ENCODE measurements at places on chromosomes 12 and 14.

DNA sequence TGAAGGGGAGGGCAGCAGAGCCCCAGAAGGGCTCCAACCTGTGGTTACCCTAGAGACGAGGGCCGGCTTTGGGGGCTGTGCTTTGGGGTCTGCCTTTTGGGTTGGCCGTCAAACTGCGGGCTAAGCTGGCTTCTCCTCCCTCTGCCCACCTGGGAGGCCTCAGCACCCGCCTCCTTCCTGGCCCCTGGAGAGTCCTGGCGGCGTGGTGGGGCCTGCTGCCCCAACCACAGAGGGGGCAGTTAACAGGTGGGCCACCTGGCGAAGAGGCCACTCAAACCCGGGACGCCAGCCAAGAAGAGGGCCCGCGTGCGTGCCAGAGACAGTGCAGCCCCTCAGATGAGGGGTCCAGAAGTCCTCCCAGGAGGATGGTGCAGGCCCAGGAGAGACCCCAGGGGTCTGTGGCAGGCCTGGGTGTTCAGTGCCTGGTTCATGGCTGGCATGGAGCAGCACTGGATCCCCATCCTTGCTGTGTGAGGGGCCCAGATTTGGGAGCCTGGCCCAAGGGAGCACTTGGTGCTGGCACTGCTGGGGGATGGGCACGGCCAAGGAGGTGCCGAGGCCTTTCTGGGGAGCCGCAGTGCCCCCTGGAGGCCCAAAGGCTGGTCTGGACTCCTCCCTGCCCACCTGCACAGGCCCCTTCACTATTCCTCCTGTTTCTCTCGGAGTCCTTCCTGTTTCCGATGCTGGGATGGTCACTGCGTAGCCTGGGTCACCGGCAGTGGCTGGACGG, 48.8 kb downstream of the LRCOL1 start:
- DNase-seq, result peak; percentile 43

DNA sequence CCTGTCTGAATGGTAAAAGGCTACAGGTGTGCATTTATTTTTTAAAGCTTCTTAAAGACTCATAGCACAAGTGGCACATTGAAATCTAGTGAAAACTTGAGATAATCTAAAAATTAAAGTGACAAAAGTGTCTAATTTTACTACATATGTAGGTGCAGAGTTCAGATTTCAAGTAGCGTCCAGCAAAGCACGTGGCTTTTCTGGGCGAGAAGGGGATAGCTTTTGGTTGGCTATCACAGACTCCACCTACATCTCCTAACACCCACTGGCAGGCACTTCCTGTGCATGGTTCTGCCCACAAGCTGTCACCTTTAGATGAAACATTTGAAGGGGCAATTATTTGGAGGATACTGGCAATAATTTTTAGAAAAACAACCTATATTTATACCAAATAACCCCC, 1.9 kb upstream of the PITPNM2 start:
- no peak for DNase-seq

DNA sequence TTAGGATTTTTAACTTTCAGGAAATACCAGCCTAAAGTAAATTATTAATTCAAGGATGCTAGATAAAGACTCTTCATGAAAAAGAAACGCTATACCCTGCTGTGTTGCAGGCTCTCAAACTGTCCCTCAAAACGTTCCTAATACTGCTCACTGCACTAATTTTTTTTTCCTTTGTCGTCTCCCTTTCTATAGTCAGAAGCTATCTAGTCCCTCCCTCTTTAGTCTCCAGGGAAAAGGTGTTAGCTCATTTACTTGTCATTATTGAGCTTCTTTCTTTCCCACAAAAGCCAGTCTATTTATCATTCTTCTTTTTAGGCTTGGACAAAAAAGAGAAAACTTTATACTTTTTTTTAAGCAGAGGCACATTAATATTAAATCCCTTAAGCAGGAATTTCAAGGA, 30.3 kb upstream of the INSM2 start:
- no peak for DNase-seq

DNA sequence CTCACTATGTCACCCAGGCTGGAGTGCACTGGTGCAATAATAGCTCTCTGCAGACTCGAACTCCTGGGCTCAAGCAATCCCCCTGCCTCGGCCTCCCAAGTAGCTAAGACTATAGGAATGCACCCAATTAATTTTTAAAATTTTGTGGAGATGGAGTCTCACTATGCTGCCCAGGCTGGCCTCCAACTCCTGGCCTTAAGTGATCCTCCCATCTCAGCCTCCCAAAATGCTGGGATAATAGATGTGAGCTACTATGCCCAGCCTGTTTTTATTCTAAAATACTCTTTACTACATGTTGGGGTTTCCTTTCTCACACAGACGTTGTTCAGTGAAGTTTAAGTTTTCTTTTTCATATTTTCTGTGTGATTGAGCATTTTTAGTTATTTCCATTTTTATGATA, 60.9 kb upstream of the DUSP6 start:
- DNase-seq, result no peak

GRCh38 chr14:26867171-26867757, 269.4 kb upstream of the NOVA1 start:
- no peak for DNase-seq

GRCh38 chr12:46442738-46443137, 70.2 kb upstream of the SLC38A2 start:
- DNase-seq, result no peak

- no peak for DNase-seq
Measured at GRCh38 chr12:63843254-63843720, 1.2 kb upstream of the SRGAP1 start.

GRCh38 chr14:32426586-32427388, 97.7 kb downstream of the AKAP6 start:
- DNase-seq, result no peak

GRCh38 chr12:118355843-118356242, 16.9 kb downstream of the TAOK3 start:
- no peak for DNase-seq
